ENCODE measurements at places on chromosomes 6 and 20. TPM values are rescaled to one million over a fixed set of nuclear protein-coding genes. Genes with fewer than 3 reads are reported as not detected.

DNA sequence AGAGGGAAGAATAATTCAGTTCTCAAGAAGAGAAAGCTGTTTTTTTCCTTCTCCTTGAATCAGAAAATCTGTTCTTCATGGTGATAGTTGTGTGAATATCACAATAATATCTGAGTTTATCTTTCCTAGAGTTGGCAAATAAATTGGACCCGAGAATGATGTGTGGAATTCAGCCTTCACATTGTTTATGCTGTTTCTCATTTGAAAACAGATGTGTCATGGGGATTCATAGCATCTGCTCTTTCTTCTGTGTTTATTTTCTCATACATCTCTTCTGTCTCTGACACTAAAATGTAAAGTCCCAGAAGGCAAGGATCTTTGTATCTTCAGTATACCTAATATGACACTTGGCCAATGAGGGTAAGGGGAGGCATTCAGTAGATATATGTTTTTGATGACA lies 103.6 kb upstream of the SGK1 start:
- DNase-seq, result no peak

DNA sequence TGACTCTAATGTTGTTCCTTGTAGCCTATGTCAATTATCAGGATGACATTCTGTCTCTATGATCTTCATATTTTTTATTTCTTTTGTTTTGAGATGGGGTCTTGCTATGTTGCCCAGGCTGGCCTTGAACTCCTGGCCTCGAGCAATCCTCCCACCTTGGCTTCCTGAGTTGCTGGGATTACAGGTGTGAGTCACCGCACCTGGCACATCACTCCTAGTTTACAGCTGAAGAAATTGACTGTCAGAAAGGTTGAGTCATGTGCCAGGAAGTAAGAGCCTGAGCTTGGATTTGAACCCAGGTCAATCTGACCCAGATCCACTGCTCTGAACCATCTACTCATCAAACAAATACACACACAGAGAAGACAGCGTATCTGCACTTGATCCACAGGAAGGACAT lies 14.4 kb downstream of the PPP1R3G start:
- no peak for DNase-seq

- no peak for DNase-seq
Measured at GRCh38 chr6:39424831-39425230, 102.3 kb upstream of the KCNK16 start.

GRCh38 chr6:88492824-88493223 lies 326.7 kb upstream of the CNR1 start:
- DNase-seq, result no peak

EMILIN3 gene
- 1.8 TPM for total RNA-seq

ABRACL gene
- 2.2 TPM for total RNA-seq

MTFR2 gene
- total RNA-seq, result 0.30 TPM

DNA sequence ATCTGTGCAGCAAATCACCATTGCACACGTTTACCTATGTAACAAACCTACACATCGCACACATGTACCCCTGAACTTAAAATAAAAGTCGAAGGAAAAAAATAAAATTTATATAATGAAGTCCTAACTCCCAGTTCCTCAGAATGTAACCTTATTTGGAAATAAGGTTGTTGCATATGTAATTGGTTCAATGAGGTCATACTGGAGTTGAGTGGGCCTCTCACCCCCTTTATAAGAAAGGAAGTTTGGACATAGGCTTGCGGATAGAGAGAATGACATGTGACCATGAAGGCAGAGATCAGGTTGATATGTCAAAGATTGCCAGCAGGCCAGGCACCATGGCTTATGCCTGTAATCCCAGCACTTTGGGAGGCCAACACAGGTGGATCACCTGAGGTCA lies 16.1 kb upstream of the ZBTB22 start:
- DNase-seq, result no peak
